GM13977 (cell line): ENCODE measurements at places on chromosomes 4 and X.

DNA sequence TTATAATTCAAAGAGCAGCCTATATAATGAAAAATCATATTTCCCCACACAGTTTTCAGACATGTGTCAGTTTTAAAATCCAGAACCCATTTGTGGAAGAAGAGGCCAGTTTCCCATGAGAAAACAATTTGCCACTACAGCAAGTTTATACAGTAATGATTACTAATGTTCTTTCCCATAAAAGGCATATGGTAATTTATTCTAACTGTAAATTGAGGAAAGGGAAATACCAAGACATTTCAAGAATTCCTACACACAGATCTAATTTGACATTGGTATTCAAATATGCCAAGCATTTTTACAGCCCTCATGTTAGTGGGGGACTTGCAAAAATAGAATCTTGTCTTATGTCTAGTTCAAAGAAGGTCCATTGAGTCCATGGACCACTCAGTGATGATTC lies 1368.6 kb downstream of the FSTL5 start:
- no peak for DNase-seq

GRCh38 chrX:46573892-46574773 lies 568 bp downstream of the CHST7 start:
- DNase-seq, result peak; percentile 57

DNA sequence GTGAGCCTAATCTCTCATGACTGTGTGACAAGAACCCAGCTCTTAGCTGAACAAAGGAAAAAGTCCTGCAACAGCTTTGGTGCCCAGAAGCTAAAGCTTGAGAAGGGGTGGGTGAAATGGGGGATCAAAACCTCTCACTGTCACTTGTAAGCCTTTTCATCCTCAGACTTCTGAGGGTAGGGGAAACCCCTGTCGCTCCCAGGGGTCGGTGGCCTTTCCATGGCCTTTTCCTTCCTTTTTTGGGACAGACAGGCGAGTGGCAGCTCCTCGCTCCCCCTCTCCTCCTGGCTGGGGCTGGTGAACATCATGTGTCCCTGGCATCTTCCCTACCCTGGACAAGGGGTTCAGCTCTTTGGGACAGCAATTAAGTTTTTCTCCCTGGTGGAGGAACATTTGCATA lies 78.2 kb downstream of the FAM47A start:
- no peak for DNase-seq

DNA sequence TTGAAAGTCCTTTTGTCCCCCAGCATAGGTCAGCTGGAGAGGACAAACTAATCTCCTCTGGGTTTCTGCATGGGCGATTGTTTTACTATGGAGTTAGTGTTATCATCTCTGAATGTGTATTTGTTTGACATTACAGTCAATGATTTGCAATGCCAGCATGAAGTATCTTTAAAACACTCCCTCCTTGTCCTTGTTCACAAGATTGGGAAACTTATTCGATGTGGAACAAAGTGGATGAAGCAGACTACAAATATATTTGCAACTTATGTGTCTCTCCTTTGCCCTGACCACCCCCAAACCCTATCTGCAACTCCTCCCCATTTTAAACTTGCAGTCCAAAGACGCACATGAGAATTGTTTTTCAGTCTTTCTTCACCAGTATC lies 1.5 kb upstream of the PITX2 start:
- no peak for DNase-seq

DNA sequence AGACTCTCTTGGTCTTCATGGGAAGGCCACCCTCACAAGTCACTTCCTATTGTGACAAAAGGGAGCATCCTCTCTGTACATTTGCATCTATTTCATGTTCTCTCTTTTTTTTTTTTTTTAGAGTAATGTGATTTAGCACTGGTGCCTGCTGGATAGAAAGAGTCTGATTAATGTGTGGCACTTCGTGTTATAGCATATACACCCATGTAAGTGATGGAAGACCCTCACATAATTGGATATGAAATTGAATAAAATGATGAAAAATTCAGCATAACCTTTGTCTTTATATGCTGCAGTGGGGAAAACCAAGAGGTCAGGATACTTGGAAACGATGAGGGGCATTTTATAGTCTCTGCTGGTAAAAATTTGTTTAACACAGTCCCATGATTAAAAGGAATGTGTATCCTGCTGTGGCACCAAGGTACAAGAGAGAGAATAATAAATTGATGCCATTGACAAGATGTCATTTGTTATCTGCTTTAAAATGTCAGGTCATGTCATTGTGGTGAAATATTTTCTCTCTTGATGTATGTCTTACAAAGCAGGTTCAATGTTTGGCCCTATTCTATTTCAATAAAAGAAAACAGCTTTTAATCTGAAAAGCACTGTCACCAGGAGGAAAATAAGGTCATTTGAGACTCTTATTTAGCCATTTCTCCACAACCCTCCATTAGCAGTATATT lies 1115.4 kb downstream of the STPG2 start:
- no peak for DNase-seq

GRCh38 chr4:12471193-12471592 lies 1012.9 kb downstream of the RAB28 start:
- no peak for DNase-seq

- DNase-seq, result no peak
Observed at GRCh38 chr4:168632301-168632725, 135.5 kb downstream of the PALLD start.

- DNase-seq, result no peak
Observed at GRCh38 chr4:176611951-176612350, 180.8 kb downstream of the VEGFC start.

DNA sequence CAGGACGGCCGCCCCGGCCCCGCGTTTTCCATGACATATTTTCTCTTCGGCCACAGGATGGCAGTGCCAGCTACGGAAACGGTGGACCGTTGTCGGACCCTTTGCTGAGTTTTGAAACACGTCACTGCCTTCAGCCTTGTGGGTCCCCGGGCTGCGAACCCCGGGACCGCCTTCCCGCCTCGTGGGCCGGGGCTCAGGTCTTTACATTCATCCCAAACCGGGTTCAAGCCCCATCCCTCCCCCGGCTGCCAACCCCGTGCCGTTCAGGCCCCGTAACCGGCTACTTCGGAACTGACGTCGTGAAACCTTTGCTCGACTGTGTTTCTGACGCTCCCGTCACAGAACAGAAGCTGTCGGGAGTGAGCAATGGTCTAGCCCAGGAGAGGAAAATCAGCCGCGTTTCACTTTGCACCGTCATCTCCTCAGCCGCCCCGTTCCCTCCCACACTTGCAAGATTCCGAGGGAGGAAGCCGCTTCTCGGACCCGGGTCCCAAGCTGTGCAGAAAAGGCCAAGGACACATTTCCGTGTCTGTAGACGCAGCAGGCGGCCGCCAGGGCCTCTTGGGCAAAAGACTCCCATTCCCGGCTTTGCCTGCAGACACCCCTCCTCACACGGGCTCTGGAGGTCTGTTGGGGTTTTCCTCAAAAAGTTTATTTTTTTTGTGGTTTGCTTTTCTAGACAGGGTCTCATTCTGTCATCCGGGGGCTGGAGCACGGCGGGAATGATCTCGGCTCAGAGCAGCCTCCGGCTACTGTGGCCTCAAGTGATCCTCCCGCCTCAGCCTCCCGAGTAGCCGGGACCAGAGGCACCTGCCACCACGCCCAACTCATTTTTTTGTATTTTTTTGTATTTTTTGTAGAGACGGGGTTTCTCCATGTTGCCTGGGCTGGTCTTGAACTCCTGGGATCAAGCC lies 41.4 kb upstream of the PPP2R3B start:
- no peak for DNase-seq

- no peak for DNase-seq
Observed at GRCh38 chr4:72966652-72967051, 102.9 kb downstream of the COX18 start.

DNA sequence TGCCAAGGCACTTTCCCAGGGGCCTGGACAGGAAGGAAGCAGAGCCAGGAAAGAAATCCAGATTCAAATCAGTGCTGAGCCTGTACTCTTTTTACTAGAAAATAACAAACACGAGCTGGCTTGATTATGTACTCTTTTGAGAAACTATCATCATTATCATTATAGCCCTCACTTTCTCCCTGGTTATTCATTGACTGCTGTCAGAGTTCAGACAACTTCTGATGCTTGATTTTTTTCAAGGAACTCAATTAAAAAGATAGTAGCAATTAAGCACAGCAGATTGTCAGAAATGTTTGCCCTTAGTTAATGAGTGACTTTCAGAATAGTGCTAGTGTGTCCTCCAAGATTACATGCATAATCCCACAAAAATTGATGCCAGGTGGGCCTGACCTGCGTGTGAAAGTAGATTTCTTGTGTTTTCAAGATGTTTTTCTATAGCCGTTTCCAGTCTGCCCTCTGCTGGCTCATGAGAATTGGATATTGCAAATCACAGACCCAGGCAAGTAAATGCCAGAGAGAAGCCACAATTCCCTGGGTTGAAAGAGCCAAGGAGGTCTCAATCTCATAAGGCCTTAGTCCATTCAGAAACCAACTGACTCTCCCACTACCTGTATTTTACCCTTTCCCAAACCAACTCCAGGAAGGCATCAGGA lies 14.3 kb upstream of the PNPLA4 start:
- no peak for DNase-seq

DNA sequence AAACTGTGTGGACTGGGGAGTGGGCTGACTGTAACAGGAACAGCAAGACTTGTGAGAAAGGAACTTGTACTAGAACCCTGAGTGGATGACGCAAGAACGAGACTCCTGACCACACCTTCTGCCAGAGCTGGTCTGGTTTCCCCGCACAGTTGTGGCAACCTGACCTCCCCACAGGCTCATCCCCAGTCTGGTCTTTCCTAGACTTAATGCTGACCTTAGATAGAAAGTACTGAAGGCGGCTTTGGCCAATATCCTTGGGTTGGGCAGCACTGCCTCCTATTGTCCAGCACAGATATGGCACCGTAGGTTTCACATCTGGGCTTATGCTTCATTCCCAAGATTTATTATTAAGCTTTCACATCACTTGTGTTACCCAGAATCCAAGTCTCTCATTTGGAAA lies 137.8 kb upstream of the FRG1 start:
- DNase-seq, result no peak

GRCh38 chr4:156946516-156947424 lies 24.8 kb downstream of the PDGFC start:
- DNase-seq, result no peak

- DNase-seq, result no peak
Observed at GRCh38 chr4:124555959-124556358, 156.6 kb downstream of the ANKRD50 start.

- no peak for DNase-seq
Observed at GRCh38 chrX:39541881-39542280, 555.9 kb downstream of the BCOR start.

DNA sequence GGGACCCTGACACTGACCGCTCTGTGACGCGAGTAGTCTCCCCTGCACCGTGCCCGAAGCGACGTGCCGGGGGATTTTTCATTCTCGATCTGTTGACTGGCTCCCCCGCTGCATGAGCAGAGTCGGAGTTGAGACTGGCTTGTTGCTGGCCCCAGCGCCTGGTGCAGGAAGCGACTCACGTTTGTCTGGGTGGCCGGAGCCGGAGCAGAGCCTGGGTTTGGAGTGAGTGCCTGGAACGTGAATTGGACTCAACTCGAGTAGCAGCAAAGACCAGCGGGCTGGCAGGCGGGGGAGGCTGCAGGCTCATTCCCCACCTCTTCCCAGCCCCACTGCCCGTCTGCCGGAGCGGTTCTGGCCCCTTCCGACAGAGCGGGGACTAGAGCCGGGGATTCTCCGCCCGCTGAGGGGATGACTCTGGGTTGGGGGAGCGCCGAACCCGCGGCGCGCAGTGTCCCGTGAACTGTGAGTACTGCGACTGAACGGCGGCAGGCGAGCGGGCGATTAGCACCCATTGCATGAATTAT lies 554 bp downstream of the PCDH7 start:
- peak; percentile 20 for DNase-seq

- DNase-seq, result no peak
Observed at GRCh38 chr4:81595287-81595686, 123.6 kb upstream of the RASGEF1B start.

GRCh38 chr4:183287677-183288076 lies 32.4 kb downstream of the CLDN22 start:
- no peak for DNase-seq

- no peak for DNase-seq
Observed at GRCh38 chrX:3501833-3502535, 155.5 kb upstream of the MXRA5 start.

GRCh38 chr4:17780501-17781299 lies 721 bp downstream of the FAM184B start:
- no peak for DNase-seq

- no peak for DNase-seq
Observed at GRCh38 chr4:8760561-8760960, 111.1 kb downstream of the HMX1 start.

GRCh38 chr4:11393551-11393950 lies 35.1 kb downstream of the HS3ST1 start:
- DNase-seq, result no peak

DNA sequence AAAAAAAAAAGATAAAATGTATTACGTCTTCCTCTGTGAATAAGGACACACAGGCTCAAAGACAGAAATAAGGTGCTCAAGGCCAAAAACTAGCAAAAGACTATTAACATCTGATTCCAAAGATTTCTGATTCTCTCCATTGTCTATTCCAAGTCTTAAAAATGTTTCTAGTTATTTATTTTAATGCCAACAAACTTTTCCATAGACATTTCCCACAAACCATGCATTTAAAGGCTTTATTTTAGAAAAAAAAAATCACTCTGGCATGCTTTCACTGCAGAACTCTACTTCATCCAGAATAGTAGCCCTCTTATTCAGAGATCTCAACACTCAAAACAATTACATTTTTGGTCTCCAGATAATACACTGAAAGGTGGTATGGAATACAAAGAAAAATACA lies 545.0 kb upstream of the TENM3 start:
- no peak for DNase-seq

DNA sequence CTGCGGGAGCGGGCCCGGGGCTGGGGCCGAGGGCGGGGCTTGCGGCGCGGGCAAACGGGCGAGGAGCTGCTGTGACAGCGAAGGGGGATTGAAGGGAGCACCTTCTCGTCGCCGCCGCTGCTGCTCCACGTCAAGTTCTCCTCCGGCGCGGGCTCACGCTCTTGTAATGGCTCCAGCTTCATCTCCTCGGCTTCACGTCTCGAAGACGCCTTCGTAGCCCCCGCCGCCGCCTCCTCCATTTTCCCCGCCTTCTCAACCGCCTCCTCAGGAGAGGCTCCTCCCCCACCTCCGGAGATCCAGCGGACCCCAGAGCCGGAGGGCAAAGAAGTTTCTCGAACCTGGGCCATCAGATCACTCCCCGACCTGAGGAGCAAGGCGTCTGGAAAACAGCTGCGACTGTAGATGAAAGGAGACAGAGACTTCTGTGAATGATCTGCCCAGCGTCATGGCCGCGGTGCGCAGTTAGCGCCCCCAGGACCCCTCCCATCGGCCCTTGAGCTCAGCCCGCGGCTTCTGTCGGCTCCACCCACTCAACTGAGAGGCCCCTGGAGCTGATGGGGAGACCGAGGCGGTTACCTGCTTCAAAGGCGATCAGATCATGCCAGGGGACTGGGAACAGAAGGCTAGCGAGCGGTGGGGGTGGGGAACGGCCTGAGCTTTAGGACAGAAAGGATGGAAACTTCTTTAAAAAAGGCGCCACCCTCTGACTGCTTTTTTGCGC lies 895 bp downstream of the USP51 start:
- DNase-seq, result peak; percentile 59

GRCh38 chrX:86806786-86807185 lies 658.5 kb downstream of the DACH2 start:
- peak; percentile 20 for DNase-seq

GRCh38 chrX:119093991-119094735 lies 21.4 kb downstream of the CT47C1 start:
- no peak for DNase-seq
